ENCODE measurements at places on chromosomes 2 and 18.

- no peak for DNase-seq
Measured at GRCh38 chr2:60106836-60107529, 446.5 kb downstream of the BCL11A start.

- no peak for DNase-seq
Measured at GRCh38 chr2:173059971-173060461, 15.6 kb upstream of the MAP3K20 start.

DNA sequence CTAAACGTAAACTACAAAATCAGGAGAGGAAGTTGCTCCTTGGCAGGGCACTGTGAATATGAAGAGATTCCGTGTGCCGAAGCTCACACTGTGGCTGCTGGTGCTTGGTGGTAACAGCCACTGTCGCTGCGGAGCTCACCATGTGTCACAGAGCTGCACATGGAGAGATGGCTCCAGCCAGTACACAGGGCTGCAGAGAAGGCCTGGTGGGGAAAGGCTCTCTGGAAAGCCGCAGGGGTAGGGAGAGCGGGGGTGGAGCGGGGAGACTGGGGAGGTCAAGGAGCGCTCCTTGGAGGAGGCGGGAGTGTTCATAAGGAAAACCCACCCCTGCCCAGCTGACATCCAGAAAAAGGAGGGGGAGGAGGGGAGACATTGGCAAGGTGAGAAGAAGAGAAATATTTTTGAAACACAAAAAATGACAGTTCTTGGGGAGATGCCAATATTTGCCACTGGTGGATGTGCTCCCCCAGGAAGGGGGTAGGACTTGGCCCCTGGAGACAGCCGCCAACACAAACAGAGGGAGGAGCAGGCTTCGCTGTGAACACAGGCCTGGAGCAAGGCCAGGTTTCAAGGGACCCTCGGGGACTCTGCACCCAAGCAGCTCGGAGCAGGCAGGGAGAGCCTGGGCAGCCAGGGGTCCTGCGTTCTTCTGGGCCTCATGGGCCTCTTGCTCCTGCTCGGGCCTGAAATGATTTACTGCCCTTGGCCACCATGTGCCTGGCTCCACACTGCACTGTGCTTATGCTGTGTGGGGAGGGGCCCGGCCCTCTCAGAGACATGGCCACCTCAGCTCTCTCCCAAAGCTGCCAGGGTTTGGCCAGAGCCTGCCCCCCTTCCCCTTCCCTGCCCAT, 102.6 kb upstream of the GLI2 start:
- no peak for DNase-seq

DNA sequence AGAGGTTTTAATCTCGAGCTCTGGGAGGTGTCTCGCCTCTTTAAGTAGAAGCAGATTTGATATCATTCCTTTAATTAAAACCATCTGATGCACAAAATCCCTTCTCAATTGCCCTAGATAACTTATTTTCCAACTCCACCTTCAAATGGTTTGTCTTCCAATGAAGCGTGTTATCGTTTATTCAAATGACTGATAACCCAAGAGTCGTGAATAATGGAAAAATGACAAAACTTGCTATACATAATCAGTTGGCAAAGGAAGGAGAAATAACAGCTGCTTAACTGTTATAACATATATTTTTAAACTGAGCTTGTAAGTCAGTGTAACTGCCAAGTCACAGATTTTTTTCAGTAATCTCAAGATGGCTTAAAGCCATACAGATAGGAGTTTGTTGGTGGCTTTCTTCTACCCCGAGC, 144.6 kb downstream of the QPCT start:
- DNase-seq = no peak

GRCh38 chr2:110153416-110153815, 37.8 kb upstream of the MALL start:
- DNase-seq = no peak

- no peak for DNase-seq
Measured at GRCh38 chr2:176163672-176164056, 6.6 kb downstream of the HOXD3 start.

DNA sequence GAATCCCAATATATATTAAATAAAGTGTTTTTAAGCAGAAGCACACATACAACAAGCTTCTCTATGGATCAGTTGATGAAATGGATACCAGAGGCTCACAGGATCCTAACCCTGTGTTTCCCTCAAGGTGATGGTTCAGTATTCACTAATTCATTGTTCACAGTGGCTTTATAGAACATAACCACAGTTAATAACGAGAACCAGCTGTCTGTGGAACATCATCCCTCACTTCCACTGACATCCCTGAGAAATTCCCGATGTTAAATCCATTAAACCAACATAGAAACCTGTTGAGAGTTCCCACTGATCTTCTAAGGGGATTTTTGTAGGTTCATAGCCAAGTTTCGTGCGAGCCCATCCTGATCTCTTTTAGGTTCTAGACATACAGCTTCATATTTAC, 29.0 kb downstream of the CCDC195 start:
- no peak for DNase-seq

- no peak for DNase-seq
Measured at GRCh38 chr18:33350256-33350655, 90.3 kb downstream of the CCDC178 start.

DNA sequence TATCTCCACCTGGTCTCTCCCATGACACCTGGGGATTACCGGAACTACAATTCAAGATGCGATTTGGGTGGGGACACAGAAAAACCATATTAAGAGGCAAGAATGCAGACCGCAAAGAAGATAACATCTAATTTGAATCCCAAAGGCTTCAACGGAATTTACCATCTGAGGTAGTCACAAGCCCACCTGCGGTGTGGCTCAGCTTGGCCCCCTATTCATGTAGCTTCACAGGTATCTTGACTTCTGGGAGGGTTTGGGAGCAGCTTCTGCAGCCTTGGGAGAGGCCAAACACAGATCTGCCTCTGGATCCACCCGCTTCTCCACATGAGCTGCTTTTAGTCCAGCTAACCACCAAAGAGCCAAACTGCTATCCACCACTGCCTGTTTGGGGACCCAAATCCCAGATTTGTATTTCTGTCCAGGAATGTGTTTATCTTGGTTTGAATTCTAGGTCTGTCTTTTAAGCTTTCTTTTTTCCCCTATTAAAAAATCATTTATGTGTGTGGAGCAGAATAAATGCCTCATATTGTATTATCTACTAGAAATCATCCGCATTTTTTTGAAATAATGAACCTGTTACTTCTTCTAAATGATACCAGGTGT, 247.6 kb downstream of the DLGAP1 start:
- DNase-seq = no peak

DNA sequence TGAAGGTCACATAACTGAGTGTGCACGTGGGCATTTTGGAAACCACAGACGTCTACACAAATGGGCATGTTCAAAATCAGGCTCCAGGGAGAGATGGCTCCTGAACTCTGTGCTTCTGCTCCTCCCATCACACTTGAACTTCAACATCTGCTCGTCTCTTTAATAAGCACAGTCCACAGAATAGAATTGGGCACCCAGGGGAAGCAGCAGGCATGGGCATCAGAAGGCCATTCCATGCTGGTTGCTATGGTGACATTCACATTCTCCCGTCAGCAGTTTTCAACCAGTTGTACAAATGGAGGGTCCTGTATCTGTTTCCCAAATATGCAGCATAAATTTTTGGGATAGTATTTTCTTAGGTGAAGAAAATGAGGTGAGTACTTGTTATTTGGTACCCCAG, 183.7 kb upstream of the COPS8 start:
- no peak for DNase-seq

DNA sequence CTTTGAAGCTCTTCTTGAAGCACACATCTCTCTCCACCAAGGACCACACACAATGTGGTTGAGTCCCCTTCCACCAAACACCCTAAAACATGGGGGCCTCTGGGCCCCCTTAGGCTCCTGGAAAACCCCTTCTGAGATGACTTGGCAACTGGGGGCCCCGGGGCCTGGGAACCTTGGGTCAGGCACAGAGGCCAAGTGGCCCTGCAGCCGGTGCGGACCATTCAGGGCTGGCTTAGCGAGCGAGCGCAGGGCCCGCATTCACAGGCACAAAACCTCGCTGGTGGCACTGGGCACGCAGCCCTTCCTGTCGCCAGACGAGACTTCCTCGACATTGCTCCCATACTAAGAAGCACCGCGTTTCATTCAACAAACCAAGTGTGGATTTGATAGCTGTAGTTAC, 111.2 kb upstream of the ID2 start:
- no peak for DNase-seq

GRCh38 chr18:34707670-34708069, 2.4 kb upstream of the DTNA start:
- no peak for DNase-seq

DNA sequence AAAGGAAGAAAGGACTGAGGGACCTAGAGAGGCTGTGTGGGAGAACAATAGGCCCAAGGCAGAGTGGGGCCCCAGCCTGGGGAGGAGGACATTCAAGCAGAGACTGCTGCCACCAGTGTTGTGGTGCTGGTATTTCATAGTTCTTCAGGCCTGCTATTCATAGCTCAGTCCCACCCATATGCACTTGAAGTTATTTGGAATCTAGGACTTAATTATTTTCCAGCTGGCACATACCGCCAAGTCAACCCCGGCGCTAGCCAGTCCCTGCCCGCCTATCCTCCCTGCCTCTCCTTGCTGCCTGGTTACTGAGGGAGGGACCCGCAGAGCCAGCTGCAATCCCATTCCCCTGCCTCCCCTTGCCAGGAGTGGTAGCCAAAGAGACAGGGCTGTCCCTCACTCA, 141.2 kb downstream of the CABLES1 start:
- no peak for DNase-seq

- no peak for DNase-seq
Measured at GRCh38 chr2:100891906-100892642, 72.1 kb downstream of the NPAS2 start.

DNA sequence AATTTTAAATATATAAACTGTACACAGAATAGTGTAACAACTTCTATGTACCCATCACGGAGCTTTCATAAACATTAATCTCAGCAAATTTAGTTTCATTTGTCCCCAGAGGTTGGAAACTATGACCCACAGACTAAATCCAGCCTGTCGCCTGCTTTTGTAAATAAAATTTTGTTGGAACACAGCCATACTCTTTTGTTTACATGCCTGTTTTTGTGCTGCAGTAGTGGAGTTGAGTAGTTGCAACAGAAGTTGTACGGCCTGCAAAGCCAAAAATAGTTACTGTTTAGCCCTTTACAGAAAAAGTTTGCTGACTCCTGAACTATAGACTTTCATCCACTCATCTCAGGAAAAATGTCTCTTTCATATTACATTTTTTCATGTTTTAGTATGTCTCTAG, 39.8 kb downstream of the RBM45 start:
- DNase-seq = no peak

DNA sequence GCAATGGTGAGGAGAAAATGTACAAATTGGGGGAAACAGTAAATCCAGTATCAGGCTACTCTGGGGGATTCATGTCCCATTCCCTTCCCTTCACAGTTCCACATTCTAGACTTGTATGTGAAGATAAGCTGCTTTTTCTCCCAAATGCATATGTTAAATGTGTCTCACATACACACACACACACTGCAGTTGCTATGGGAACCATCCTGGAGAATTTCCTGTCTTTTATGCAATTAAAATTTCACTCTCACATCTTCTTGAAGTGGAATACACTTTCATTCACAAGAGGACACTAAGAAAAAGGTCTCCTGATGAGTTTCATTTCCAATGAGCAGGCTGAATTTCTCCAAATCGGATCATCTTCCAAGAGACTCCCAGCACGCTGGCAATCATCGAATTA, 366.0 kb downstream of the LRATD1 start:
- no peak for DNase-seq

DNA sequence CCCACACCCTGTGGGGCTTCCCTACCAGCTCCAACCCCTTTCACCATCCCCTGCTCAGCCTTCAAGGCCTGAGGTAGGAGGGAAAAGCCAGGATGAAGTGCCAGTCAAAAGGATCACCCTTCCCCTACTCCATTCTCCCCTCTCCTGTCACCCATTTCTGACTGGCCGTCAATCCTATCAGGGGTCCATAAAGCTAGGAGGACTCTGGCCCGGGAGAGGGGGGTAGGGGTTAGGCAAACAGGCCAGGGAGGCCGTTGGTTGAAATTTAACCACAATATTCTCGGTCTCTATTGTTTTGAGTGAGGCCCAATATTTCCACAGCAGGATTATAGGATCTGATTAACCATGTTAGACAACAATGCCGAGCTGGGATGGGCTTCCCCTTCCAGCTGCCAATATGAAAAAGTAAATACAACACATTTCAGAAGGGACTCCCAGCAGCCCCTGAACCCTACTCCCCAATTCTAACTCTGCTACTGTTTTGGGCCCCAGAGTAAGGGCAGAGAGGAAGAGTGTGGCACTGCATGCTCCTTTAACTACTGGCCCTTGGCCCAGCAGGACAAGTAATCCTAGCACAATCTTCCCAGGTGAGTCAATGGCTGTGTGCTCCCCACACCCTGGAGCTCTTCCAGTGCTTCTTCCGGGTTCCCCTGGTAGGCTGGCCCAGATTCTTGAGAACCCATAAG, 10.6 kb upstream of the IHH start:
- DNase-seq = no peak

DNA sequence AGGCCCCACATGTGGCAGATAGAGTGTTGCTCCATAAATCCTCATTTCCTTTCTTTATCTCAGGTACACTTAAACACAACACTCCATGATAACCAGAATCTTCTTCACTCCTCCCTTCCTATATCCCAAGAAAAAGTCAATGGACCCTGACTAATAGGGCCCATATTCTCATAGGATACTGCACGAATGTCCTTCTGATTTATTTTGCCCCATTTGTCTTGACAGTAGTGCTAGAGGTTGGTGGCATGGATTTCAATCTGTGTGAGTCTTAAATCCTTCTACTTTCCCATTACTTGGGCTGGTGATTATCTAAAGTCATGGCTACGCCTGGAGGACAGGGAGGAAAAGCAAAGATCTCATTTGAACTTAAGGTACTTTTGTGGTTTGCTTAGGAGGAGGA, 156.0 kb downstream of the ACOXL start:
- DNase-seq = no peak

GRCh38 chr2:48278590-48278989, 251.4 kb upstream of the STON1 start:
- DNase-seq = no peak

GRCh38 chr18:58034370-58034769, 9.7 kb upstream of the NEDD4L start:
- no peak for DNase-seq

- no peak for DNase-seq
Measured at GRCh38 chr2:2832657-2833056, 501.6 kb upstream of the MYT1L start.

DNA sequence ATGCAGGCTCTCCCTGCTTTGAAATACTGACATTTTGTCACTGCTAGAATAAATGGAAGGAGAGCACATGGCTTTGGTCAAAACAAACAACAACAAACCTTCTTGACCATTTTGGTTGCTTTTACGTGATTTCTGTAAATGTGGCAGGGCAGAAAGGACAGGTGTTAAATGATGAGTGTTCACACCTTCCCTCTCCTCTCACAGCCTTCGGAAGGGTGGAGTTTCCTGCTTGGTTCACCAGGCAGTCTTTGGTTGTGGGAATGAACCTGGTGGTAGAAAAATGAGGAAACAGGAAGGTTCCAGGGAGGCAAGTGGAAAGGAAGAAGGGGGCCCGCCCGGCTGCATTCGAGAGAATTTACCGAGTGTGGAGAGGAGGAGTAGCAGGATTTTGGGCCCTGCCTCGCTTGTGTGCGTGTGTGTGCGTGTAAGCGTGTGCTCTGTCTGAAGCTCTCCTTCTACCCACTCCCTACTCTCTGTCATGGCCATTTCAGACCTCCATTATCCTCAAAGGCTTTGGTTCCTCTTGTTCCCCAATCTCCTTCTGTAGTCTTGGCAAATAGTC, 23.7 kb upstream of the SPP2 start:
- no peak for DNase-seq

Measured in activated CD4-positive, alpha-beta T cell treated with anti-CD3 and anti-CD28 coated beads, Interleukin-2, amount 50 U/mL, for 4 hours (primary cell).